Ammon's horn (tissue), 1 donor: ENCODE measurements at places on chromosomes 3 and 15.

DNA sequence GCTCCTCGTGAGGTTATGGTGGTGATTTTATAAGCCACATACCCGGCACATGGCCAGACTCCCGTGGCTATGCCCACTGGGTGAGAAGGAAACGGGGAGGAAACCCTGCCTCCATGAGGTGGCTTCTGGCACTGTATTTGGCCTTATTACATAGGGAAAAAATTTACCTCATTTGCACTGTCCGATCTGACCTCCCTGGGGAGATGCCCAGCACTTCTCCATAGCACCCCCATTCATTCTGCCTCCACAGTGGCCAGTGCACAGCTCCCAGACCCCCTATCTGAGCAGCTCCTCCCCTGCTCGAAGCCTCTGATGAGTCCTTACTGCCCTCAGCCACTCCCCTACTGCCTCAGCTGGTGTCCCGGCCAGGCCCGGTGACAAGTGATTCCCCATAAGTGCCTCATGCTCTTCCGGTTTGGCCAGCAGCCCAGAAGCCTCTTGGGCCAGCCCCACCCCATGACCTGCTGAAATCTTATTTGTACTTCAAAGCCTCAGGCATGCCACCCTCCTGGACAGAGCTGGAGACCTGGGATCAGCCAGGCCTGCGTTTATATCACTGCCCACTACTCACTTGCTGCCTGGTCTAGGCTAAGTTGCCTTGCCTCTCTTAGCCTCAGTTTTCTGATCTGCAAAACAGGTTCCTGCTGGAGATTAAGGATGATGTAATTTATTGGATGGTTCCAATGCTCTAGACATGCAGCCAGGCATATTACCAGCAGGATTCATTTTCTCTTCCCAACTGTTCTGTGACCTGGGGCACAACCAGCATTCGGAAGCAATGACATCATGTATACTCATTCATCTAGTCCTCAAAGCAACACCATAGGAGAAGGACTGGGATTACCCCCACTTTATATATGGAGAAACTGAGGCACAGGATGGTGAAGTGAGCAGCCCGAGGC is 30.6 kb upstream of the SLC6A6 start:
- peak; percentile 17 for DNase-seq

DNA sequence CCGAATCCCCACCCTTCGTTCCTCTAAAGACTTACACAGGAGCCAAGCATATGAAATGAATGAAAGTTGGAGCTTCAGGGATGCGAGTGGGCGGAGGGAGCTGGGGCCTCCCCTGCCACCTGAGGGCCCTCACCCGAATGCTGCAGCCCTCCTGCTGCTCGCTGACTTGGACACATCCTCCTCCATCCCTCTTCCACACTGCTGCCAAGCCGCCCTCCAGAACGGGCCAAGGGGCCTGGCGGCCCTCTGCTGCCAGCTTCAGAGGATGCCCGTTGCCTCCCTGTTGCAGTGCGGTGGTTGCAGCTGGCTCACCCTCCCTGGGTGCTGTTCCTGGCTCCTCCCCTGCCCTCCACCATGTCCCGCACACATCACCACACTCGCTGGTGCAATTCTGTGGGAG is 71.2 kb downstream of the GABRG3 start:
- DNase-seq: no peak

GRCh38 chr3:29416514-29416913 is 135.6 kb downstream of the RBMS3 start:
- DNase-seq: no peak

- no peak for DNase-seq
These were observed 442.0 kb downstream of the LPP start for GRCh38 chr3:188595890-188596376.

- DNase-seq: peak; percentile 62
These were observed 114.4 kb downstream of the RYR3 start for GRCh38 chr15:33425142-33425541.
